Stimulated activated CD4-positive, alpha-beta T cell treated with anti-CD3 and anti-CD28 coated beads, Interleukin-15, amount 100 ng/mL, for 1 hour (primary cell): ENCODE measurements at places on chromosomes 4 and X.
A peak's percentile ranks its signal among the peaks of the same experiment; 100 is the strongest.

- DNase-seq = no peak
Measured at GRCh38 chr4:138938366-138938690, 77.3 kb upstream of the NOCT start.

DNA sequence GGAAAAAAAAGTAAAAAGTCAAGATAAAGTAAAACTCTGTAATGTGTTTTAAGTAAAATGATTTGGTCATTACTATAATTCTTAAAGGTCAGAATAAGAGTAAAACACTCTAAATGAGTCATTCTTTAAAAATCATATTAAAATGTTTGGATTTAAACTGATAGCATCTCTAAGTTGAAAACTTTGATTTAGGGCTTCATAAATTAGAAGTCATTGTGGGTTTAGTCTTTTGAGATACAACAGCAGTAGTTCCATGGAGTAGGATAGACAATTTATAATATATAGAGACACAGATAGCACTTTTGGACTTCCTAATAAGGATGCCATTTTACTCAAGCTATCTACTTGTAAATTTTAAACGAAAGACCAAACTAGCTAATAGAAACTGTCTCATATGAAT lies 77.1 kb upstream of the PABPC4L start:
- DNase-seq = no peak

- DNase-seq = peak; percentile 77
Measured at GRCh38 chr4:1351854-1352566, 5.0 kb downstream of the UVSSA start.

DNA sequence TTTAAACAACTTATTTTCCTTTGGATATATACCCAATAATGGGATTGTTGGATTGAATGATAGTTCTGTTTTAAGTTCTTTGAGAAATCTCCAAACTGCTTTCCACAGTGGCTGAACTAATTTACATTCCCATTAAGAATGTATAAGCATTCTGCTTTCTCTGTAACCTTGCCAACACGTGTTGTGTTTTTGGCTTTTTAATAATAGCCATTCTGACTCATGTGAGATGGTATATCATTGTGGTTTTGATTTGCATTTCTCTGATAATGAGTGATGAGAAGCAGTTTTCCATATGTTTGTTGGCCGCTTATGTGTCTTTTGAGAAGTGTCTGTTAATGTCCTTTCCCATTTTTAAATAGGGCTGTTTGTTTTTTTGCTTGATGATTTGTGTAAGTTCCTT lies 155.6 kb upstream of the PITX2 start:
- DNase-seq = no peak

DNA sequence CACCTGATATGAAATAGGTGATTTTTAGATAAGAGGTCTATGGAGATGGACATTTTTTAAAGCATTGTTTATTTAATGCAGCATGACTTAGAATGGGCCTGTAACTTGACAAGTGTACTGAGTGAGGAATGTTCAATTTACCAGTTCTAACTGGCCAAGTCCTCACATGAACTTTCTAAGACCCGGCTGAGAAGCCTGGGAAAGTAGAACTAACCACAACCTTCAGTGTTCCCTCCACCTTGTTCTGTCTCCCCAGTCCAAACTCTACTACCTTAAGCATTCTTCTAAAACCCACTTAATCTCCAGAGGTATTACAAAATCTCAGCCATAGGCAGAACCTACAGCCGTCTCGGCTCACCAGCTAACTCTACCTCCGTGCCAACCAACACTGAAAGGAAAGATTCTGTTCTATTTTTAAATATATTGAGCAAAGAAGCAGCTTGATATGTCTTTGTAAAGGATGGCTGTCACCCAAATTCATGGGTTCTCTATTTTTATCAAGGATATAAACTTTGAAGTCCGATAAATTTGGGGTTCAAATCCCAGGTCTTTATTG lies 6.8 kb downstream of the PPARGC1A start:
- DNase-seq = no peak

DNA sequence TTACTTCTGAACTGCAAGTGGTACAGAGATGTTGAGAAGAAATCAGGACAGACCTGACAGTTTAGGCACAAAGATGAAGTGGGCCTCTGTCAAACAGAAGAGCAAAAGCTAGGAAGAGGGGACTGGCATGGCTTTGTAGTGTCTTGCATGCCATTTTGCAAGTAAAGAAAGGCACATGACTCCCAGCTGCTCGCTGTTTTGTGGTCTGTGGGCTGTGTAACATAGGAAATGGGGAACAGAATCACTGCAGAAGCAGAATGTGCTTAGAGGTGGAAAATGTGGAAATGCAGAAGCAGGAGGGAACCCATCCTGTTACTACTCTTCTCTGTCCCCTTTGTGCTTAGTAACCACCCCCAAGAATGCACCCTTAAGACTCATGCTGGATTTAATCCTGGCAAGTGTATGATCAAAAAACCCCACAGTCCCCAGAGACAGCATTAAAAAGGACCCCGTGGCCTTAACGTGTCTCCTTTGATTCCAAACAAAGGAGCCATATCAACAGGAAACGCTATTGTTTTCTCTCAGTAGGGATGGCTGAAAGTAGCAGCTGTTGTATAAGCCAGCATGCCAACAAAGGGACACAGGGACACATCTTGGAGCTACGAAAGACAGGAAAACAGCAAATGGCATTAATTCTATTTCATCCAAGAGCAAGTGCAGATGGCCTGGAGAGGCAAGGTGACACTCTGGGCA lies 177.6 kb upstream of the GLRA2 start:
- DNase-seq = no peak

DNA sequence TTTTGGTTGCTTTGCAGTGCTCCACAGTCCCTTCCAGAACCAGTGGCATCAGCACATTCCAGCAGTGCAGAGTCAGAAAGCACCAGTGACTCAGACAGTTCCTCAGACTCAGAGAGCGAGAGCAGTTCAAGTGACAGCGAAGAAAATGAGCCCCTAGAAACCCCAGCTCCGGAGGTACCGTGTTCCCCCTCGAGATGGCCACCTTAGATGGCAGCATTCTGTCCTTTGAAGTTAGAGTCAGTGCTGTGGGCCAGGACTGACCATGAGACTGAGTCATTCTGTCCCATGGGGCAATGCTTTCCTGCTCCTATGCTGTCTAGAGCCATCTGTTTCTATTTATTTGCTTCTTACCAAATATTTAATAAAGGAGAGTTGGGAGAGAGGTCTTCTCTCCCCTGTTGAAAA lies 112.3 kb downstream of the KLHL8 start:
- DNase-seq = no peak

DNA sequence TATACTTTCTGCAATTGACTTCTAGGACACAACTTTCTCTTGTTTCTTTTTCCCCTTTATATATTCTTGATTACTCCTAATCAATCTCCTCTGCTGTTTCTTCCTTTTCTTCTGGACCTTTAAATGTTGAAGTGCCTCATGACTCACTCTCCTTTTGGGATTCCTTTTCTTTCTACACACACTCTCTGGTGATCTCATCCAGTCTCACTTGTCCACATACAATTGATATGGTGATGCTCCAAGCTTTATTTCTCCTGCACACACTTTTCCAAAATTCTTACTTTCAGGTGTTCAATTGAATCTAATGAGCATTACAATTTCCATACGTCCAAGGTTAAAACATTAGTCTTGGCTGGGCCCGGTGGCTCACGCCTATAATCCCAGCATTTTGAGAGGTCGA lies 794.8 kb upstream of the EPHA5 start:
- DNase-seq = no peak

- no peak for DNase-seq
Measured at GRCh38 chr4:99612704-99613103, 38.1 kb downstream of the MTTP start.

DNA sequence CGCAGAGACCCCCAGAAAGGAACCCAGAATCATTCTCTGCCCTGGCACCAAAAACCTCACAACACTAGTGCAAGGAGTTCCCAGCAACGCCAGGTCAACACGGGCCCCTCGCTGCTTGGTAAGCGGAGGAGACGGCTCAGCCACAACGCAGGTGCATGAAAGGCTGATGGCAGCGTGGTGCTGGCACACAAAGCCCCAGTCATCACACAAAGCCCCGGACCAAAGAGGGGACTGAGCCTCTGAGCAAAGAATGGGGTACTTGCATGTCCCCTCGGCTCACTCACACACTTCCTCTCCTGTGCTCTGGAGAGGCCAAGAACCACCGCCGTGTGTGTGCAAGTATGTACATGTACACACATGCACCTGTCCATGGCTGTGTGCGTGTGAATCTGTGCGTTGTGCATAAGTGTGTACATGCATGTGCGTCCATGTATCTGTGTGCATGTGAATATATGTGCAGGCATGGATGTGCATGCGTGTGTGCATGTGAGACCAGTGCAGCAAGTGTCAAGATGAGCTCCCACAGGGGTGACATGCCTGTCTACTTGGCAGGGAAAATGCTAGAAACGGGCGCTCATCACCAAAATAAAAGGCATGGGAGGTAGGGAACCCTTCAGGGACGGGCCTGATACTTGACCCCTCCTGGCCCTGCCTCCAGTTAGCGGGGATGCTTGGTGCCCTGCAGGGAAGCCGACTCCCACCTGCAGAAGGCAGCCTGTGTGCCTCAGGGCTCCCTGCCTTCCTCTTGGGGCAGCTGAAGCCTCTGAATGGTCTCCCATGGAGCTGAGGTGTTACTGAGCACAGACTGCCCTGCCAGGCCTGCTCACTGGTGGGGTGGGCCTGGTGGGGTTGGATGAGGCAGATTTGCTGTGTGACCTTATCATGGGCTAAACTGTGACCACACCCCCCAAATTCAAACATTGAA lies 60.4 kb downstream of the ZFYVE28 start:
- no peak for DNase-seq

DNA sequence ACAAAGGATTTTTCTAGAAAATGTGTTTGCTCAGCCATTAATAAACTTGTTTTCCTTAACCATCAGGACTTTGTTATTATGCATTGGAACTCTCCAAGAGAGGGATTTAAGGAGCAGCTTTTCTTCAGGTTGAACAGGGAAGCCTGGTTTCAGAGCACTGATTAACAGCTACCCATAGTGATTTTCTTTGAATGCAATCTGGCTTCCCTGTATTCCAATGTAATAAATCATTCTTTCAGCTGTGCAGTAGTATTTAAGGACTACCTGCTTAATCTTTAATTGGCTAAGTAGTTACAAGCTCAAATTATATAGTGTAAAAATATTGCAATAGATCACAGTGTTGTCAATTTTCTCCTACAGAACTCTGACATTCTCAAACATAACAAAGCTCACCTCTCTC lies 77.5 kb downstream of the TMEM156 start:
- no peak for DNase-seq

- DNase-seq = no peak
Measured at GRCh38 chr4:184166736-184167135, 50.9 kb downstream of the ENPP6 start.

- DNase-seq = no peak
Measured at GRCh38 chr4:73520821-73521220, 39.3 kb downstream of the AFM start.

DNA sequence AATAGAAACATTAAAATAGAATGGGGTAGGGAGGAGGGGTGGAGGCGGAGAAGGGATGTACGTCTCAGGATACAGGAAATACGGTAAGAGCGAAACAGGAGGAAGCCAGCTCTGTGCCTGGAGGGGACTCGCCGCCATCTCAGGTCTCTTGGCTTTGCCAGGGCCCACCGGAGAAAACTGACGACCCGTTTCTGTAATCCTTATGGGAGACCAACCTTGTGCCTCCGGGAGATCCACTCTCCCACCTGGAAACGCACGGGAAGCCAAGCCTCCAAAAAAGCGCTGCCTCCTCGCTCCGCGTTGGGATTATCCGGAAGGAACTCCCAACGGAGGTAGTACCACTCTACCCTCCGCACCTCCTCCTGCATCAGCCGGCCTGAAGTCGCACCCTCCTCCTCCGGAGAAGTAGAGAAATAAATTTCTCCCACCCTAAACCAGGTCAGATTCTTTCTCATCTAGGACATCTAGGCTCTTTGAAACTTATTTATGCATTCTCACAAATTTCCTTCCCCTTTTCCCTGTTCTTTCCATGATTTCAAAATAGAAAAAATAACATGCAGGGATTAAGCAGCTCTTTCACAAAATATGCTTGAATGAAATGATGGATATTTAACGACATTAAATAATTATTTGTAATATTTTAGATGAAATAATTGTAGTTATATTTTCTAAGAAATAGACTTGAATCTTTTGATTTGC lies at the start of gene NBDY:
TSS of gene NBDY (plus strand) at position 92 of the 699 bp plus-strand sequence. CDS start at position 203, 111 bp downstream.
- no peak for DNase-seq

- no peak for DNase-seq
Measured at GRCh38 chr4:18435781-18436180, 414.2 kb upstream of the LCORL start.

DNA sequence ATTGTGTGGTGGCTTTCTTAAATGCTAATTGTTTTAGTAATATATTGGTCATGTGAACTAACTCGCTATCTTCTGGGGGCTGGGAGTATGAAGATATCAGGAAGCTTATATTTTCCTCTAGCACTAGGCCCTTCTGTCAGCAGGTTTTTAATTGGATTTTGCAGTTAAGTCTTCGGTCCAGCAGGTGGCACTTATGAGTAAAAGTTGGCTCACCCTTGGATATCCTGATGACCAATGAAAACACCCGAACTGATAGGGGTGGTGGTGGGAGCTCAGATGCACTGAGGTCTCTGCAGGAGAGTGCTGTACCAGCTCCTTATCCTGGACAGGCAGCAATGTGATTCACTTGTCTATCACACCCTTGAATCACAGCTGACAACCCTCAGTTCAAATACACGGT lies 1365.8 kb upstream of the DIAPH2 start:
- DNase-seq = no peak

GRCh38 chr4:1533501-1534064 lies 127.3 kb upstream of the NKX1-1 start:
- no peak for DNase-seq

DNA sequence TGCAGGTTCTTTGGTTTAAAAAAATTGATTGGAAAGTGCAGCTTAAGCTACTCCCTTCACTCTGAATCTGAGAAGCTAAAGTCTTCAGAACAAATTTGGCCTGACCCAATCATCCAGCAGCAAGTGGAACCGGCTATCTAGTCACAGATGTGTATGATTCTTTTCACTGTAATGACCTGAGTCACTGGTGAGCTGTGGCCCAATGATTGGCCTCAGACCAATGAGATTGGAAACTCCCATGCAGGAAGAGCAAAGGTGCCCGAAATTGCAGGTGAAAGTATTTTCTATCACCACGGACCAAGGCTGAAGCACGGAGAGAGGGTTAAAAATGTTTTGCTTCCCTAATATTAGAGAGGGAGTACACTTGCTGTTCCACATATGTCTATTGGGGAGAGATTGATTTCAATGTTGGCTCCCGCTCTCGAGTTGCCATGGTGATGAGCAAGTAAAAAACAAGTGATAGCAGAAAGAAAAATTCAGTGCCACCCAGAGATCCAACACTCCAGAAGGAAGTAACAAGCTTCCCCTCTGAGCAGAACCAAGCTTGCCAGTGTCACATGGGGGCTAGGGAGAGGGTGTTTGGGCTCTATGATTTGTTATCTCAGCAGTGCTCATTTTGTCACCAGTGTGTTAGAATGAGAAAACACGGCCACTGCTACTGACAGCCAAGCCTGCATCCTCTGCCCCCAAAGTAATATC lies 11.2 kb downstream of the RIPPLY1 start:
- no peak for DNase-seq

- DNase-seq = no peak
Measured at GRCh38 chr4:145319751-145320150, 139.4 kb upstream of the OTUD4 start.

DNA sequence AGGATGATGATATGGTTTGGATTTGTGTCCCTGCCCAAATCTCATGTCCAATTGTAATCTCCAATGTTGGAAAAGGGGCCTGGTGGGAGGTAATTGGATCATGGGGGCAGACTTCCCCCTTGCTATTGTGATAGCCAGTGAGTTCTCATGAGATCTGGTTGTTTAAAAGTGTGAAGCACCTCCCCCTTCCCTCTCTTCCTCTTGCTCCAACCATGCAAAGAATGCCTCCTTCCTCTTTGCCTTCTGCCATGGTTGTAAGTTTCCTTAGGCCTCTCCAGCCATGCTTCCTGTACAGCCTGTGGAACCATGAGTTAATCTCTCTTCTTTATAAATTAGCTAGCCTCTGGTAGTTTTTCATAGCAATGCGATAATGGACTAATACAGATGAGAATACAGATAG lies 19.7 kb upstream of the ALG13 start:
- DNase-seq = no peak
